ENCODE measurements at places on chromosomes 7 and 10. TPM values are rescaled to one million over a fixed set of nuclear protein-coding genes. Genes with fewer than 3 reads are reported as not detected.

The TUBAL3 gene
- not detected for total RNA-seq

The CC2D2B gene
- not detected for total RNA-seq

The CYP2C8 gene
- not detected for total RNA-seq

The AKR1C2 gene
- total RNA-seq = 0.49 TPM

The GRM3 gene
- total RNA-seq = not detected

The ANKRD7 gene
- total RNA-seq = 2.2 TPM

The PTPN12 gene
- total RNA-seq = 41.5 TPM

The IRF5 gene
- total RNA-seq = 1.8 TPM

The ATRNL1 gene
- 5.4 TPM for total RNA-seq

GRCh38 chr7:150735596-150736358, 1.4 kb upstream of the GIMAP5 start:
- no peak for DNase-seq

- DNase-seq = peak; percentile 75
These were observed 51.1 kb upstream of the IL6 start for GRCh38 chr7:22675917-22676343.

DNA sequence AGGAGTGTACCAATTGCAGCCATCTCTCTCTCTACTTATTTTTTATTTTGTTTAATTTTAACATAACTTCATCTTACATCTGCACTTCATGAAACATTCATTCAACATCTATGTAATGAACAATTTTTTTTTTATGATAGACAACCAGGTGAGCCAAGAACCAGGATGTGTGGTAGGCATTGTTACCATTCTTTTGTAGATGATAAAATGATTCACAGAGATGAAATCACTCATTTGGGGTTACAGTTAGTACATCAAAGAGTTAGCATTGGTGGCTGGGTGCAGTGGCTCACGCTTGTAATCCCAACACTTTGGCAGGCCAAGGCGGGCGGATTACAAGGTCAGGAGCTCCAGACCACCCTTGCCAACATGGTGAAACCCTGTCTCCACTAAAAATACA, 127.8 kb downstream of the HDAC9 start:
- no peak for DNase-seq

DNA sequence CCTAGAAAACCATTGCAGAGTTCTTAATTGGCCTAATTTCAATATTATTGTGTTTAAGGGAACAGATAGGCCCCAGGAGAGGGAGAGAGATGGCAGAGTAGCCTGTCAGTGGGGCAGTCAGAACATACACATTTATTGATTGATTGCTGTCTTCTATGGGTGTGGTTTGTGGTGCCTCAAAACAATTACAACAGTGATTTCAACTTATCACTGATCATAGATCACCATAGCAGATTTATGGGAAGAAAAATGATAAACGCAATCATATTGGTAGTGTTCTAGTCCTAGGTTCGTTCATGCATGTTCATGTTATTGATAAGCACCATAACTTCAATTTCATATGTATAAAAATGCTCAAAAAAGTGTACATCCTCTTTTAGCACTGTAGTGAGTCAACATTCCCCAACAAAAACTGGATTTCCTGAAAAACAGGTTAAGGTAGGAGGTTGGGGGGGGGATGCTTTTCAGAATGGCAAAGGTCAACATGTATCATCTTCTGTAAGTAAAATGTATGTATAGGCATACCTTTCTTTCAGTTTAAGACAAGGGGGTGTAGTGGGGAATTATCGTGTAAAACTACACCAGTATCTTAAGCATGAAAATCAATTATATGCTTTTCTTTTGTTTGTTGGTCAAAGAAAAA, 1.1 kb upstream of the TNKS2 start:
- no peak for DNase-seq

GRCh38 chr7:50308532-50309385, 4.2 kb downstream of the IKZF1 start:
- no peak for DNase-seq

GRCh38 chr7:158933468-158934139, 77.2 kb downstream of the DYNC2I1 start:
- no peak for DNase-seq

- DNase-seq = no peak
These were observed 63.1 kb upstream of the TFEC start for GRCh38 chr7:116093516-116094301.

DNA sequence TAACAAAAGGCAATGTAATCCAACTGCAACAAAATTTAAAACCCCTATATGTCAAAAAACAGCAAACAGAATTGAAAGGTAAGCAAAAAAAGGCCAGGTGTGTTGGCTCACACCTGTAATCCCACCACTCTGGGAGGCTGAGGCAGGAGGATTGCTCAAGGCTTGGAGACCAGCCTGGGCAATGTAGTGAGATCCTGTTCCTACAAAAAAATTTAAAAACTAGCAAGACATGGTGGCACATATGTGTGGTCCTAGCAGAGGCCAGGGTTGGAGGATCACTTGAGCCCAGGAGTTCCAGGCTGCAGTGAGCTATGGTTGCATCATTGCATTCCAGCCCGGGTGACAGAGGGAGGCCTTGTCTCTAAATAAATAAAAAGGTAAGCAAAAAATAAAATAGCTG, 212.1 kb upstream of the KLF14 start:
- DNase-seq = no peak

DNA sequence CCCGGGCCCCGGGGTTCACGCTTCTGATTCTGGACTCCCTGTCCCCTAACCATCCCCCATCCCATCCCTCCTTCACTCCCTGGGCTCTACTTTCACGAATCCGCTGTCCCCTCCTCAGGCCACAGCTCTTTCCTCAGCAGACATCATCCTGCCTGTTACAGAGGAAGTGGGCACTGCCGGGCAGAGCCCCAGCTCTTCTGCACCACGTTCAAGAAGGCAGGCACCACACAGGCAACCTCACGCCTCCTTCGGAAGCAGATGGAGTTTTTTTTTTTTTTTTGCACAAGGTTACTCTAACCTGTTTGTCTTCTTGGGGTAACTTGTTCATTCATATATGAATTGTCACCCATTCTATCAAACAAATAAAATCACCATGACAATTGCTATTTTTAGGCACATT, 17.9 kb upstream of the ZNF32 start:
- no peak for DNase-seq

DNA sequence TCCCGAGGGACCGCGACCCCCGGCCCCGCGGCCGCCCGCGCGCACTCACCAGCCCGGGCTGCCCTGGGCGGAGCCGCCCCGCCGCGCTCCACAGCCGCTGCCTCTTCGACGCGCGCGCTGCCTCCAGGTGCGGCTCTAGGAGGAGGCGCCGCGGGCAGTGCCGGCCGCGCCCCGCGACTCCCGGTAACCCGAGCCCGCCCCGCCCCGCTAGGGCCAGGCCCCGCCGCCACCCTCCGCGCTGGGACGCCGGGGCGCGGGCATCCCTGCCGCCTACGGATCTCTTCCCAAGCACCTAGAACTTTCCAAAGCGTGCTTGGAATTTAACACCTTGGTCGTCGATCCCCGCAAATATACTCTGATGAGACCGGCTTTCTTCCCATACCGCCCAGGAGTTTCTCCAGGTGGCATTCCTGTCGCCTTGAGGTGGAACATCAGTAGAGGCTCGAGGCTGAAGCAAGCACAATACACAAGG, at the start of gene SLC26A5:
Gene SLC26A5 (minus strand): TSS at position 159 of the 472 bp plus-strand sequence. CDS start 24,693 bp downstream, outside the sequence.
- no peak for DNase-seq
